ENCODE measurements at places on chromosomes 3 and 15.

GRCh38 chr3:179447251-179447650 lies 4.0 kb downstream of the GNB4 start:
- no peak for DNase-seq

DNA sequence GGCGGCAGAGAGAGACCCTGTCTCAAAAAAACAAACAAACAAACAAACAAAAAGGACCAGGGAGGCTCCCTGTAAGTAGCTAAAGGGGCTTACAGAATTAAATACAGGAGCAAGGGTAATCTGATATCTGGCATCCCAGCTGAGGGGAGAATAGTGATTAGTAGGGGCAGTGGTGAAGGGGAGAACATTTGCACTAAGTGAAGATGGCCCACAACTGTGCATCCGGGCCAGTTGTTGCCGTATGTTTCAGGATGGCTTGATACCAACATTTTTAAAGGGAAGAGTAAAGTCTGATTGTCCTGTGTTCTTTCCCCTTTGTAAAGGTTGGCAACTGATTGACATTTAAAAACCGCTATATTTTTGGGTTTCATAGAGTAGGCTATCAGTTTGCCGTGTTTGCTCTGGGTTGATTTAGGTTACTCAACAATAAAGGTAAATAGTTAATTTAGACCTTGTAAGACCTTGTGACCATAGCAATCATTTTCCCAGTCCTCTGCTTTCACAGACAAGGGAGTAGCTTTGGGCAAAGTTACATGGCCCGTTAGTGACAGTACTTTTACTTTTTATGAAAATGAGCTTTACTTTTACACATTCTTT lies 167.8 kb downstream of the PTPRG start:
- DNase-seq, result no peak

- no peak for DNase-seq
Measured at GRCh38 chr3:190293621-190294020, 28.6 kb downstream of the CLDN1 start.

DNA sequence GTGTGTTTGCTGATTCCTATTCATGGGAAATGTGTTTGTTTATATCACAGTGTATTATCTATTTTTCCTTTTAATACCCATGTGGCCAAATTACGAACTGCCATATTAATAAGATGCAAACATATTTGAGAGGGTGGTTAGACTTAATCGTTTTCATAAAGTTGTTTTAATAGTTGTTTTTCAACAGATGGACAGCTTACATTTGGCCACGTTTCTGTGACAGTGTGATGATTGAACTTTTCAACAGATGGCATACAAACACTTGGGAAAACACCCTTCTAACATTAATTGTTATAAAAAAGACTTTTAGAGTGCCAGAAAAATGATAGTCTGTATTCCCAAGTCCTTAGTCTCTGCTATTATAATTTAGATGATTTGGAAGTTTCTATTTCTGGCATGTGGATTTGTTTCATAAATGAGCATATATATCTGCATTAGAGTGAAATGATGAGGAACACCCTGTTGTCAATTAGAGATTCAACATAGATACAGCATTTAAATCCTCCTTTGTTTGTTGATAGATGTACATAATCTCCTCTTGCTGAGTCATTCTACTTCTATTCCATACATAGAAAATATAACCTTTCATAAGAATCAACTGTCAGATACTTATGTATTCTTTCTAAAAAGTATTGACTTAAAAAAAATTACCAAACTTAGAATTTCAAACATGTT lies 13.1 kb downstream of the PLAAT1 start:
- no peak for DNase-seq

DNA sequence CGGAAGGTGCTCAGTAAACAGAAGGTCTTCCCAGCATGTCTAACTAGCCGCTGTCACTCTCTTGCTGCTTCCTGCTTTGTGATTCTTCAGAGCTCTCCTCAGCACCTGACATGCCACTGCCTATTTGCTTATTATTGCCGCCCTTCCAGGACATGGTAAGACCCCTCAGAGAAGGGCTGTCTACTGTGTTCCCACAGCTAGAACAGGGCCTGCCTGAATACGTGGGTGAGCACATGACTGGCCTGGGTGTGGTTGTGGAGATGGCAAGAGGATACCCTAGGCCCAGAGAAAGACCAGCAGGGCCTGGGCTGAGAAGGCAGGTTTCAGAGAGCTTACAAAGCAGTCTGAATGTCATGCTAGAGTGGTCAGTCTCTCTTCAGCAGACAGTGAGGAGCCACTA lies 2.4 kb upstream of the EPHB1 start:
- no peak for DNase-seq

- no peak for DNase-seq
Measured at GRCh38 chr15:68114840-68115239, 60.7 kb downstream of the PIAS1 start.

- DNase-seq, result no peak
Measured at GRCh38 chr3:194342861-194343560, 8.1 kb downstream of the CPN2 start.

- DNase-seq, result no peak
Measured at GRCh38 chr3:42582474-42583070, 805 bp upstream of the SEC22C start.

GRCh38 chr15:69570997-69571396 lies 118.4 kb downstream of the RPLP1 start:
- no peak for DNase-seq

DNA sequence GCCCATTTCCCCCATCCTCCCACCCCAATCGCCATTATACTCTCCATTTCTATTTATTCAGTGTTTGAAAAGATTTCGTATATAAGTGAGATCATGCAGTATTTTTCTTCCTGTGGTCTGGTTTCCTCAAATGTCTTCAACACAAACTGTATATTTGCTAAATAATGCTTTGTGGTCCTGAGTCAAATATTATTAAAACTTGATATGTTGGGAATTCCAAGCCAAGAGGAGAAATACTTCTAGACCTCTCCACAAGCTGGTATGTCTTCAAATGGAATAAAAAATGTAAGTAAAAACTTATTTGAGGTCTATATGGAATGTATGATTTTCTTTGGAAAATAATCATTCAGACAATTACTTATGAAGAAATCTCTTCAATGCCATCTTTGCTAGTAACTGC lies 122.5 kb upstream of the TSC22D2 start:
- DNase-seq, result no peak

DNA sequence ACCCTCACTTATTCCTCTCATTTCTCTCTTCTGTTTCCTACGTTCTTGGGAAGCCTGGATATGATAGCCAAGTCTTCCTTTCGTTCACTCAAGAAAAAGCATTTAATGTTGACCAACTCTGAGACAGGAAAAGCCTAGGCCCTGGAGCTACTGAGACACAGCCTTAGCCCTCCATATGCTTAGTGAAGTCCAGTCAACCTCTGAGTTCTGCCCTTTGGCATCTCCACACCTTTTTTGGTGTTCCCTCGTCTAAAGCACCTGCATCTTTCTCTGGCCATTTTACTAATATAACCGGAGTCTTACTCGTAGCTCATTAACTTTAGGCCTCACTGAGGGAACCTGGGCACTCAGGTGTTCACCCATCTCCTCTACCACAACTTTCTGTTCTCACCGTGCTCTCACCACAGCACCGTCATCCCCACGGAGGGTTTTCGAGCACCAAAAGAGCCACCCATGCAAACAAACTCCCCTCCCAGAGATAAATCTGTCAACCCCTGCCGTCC lies 632 bp downstream of the MTHFS start:
- DNase-seq, result no peak

DNA sequence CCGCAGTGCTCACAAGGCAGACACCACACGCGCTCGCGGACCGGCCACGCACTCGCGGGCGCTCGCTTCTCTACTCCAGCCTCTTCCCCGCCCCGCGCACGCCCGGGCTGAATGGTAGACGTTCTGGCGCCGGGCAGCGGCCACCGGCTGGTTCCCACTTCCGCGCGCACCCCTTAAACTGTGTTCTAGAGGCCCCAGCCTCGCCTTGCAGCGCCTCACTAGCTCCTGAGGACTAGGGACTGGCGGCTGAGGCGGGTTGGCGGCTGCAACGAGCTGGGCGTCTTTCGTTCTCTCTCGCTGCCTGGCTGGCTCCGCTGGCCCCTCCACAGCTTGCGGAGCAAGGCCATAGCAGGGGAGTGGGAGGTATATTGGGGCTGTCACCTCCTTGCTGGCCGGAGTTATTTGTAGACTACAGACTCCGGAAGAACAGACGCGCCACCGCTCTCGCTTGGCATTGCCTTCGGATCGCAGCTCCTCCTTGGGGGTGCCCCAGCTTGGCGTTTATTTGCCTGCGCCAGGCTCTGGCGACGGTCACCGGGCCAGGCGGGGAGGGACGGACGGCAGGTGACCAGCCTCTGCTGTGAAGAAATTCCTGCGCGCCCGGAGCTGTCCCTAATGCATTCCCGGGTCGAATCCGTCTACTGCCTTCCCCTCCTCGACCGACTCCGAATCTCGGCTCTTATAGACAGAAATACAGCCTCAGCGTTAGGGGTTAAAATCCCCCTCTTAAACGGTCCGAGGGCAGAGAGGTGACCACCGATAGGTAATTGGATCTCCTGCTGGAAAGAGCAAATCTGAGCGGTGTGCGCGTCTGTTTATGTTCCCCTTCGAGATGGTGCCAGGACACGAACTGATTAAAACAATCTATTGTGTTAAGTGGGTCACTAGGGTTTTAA lies 1.3 kb downstream of the GREM1 start:
- no peak for DNase-seq

DNA sequence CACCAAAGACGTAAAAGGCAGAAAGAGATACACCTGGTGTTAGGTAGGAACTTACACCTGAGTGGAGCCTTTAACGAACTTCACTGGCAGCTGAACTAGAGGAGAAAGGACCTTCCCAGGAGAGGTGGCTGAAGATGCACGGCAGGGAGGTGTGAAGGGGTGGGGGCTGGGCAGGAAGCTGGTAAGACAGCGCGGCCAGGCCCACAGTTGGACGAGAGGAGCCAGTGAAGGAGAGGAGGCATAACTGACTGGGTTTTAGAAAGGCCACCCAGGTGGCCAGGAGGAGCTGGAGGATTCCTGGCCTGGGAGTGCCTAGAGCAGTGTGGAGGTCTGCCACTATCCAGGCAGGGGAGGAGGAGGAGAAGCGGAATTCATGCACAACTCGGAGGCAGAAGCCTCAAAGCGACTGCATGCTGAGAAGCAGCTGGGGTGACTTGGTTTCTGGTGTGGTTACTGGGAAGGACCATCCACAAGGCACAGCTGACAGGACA lies 51.9 kb downstream of the SLC41A3 start:
- no peak for DNase-seq

DNA sequence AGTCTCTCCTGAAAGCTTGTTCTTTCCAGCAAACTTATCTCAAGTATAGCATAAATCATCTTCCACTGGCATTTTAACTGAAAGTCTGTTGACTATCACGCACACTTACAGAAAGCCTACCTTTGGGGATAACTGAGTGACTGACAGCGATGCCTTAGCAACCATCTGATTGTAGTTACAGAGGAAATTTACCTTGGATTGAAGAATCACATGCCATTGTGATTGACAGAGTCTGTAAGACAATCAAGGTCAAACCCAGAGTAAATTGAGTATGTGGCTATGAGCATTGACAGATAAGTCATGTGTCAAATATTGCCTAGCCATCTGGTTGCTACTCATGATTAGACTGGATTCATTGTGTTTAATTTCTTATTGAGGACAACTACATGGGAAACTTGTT lies 82.0 kb downstream of the CNTN4 start:
- no peak for DNase-seq

All from stimulated activated CD8-positive, alpha-beta memory T cell treated with anti-CD3 and anti-CD28 coated beads, Interleukin-15, amount 100 ng/mL, for 4 hours (primary cell).